Jurkat, Clone E6-1 (cell line): ENCODE measurements at places on chromosomes 4 and X.

- DNase-seq, result no peak
These were observed 145.1 kb downstream of the CAMK2D start for GRCh38 chr4:113616443-113616842.

- no peak for DNase-seq
These were observed 38.7 kb downstream of the CPEB2 start for GRCh38 chr4:15040916-15041463.

DNA sequence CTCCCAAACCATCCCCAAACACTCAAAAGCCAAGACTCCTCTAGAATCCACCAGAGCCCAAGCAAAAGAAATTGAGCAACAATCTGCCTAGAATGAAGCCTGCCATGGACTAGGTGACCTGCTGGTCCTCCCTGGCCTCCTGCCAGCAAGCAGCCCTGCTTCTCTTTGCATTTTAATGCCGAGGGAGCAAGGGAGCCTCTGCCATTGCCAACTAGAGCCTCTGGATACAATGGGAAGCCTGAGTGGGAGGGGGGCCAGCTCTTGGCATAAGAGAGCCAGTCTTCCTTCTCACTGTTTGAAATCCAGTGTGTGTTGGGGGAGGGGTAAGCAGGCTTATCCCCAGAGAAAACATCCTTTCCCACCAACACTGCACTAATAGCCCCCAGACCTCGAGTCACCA, 1.5 kb upstream of the GDPD2 start:
- DNase-seq, result no peak

GRCh38 chr4:55256787-55257186, 89.3 kb upstream of the SRD5A3 start:
- no peak for DNase-seq

GRCh38 chr4:106864231-106864630, 171.9 kb downstream of the DKK2 start:
- DNase-seq, result no peak

DNA sequence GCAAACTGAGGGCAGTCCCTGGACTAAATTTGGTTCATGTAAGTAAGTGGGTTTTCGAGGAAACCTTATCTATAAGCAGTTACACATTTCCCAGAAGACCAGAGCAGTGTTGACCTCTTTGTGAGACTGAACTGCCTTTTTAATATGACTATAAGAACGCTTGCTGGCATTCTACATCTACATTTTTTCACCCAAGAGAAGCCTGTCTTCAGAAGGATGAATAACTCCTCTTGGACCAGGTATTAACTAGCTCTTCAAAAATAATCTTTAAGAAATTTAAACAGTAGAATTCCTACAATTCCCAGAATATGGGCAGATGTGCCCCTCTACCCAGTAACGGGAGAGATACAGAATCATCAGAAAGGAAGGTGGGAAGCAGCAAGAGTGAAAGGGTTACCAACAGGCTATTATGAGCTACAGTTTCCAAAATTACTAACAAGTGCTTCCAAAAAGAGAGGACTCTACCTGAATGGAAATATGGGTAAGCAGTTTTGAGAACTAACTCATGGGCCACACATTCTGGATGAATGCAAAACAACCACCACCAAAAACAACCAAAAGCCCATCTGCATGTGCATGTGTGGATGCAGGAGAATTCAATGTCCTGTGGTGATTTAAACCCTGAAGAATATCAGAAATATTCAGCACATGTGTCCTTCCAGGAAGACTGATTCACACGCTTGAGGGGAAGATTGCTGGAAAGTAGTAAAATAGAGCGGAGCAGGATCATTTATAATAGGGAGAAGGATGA, 17.4 kb downstream of the BBS12 start:
- no peak for DNase-seq

- DNase-seq, result peak; percentile 6
These were observed 22.1 kb downstream of the DGKK start for GRCh38 chrX:50448565-50448964.

DNA sequence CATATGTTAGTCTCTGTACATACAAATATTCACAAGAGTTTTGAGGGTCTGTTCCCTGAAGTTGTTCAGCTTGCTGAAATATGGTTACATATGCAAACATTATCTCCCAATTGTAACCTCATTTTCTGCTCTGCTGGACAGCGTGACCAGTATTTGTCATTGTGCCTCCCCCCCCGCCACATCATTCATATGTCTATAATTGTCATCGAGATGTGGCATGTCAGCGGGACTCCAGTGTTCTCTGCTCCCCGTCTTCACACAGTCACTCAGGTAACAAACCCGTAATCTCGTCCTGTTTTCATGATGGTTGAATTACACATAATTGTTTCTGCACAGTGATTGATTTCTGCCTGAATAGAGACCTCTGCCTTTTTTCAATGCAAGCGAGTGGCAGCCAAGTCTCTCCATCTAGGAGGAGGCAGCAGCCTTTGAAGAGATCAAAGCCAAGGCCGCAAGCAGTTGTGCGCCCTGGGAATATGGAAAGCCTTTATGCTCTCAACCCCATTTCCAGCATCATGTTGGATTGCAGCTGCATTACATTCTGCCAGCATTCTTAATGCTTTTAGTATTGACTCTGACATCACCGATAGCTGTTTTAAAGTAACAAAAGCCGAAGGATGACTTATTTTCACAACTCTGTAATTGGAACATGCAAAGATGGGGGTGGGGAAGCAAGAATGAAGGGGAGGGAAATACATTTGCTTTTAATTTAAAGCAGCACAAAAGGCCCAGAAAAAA, 27.4 kb downstream of the LEF1 start:
- no peak for DNase-seq

GRCh38 chr4:137621056-137621455, 88.8 kb upstream of the PCDH18 start:
- DNase-seq, result no peak

DNA sequence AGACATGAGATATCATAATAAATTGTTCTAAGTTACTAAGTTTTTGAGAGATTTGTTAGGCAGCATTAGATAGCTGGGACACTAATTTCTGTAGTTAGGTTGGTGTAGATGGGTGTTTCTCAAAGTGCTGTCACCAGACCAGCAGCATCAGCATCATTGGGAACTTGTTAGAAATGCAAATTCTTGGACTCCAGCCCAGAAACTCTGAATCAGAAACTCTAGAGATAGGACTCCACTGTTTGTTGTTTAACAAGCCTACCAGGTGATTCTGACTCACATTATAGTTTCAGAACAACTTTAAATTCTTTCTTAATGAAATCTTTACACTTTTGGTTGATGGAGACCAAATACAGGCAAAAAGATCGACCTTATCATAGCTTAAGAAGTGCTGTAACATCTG, 173.7 kb downstream of the PABPC4L start:
- DNase-seq, result no peak

GRCh38 chr4:15832523-15833451, 54.7 kb downstream of the CD38 start:
- DNase-seq, result no peak

DNA sequence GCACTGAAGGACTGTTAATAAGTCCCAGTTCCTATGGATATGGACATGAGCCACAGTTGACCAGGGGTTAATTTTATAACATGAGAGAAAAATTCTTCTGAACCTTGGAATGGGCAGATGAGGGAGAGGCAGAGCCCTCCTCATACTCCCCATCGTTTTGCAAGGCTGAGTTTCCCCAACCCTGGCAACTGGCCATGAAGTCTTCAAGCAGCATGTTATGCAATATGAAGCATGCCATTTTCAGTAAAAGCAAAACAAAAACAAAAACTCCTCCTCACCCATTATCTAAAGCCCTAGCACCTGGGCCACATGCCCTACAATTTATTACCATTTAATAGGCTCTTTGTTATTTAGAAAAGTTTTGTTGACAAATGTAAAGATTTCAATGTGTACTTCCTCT, 64.5 kb downstream of the GPC4 start:
- no peak for DNase-seq

DNA sequence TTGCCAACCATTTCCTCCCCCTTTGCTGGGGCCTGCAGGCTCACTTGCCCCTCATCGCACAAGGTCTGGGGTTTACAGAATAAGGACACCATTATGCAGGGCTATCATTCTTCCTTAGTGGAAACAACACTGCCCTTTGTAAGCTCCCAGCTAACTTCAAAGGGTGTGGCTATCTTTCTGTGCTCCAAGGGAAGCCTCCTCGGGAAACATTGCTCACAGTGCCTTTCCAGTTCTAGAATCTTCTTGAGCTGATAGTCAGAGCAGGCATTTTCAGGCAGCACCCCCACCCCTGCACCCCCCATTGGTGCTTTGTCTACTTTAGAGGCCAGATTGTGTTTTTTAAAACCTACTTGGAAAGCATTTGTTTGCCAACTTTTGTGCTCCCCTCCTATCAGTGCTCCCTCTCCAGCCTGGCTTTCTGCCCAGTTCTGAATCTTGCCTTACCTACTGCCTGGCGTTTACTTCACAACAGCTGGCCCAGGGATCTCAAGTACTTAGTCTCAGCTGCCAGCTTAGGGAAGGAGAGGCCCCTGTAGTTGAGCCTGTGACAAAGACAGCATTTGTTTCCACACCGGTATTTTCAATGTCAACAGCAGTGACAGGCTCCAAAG, 53.5 kb downstream of the PLAC1 start:
- DNase-seq, result no peak

DNA sequence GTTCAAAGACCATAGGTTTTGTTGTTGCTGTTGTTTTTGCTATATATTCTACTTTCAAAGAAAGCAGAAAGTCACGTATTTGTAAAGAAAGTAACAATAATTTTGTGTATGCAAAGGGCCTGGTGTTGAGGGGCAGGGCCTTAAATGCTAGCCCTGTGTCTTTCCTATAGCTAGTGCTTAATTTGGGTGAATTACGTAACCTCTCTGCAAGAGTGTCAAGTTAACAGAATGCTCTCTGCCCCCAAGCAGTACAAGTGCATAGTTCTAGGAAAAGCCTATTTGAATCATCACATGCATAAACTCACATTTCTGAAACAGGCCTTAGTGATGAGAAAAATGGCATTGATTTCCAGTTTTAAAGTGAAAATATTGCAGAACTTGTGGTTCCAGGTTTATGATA, 663.6 kb downstream of the STIM2 start:
- DNase-seq, result no peak

DNA sequence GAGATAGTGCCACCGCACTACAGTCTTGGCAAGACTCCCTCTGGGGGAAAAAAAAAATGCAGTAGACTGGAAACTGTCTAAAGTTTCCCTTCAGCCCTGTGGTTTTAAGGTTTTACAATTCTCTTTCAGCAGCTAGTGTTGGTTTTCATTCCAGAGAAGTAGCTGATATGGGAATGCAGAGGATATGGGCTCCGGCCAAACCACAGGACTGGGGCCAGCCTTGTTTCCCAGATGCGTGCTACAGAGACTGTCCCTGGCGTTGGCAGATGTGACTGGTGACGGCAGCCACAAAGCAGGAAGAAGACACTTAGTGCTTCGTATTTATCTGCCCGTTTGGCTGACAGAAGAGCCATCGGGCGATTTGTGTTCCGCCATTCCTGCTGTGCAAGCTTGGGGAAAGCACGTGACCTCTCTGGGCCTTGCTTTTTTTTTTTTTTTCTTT, 43.2 kb downstream of the ZBTB49 start:
- DNase-seq, result no peak

DNA sequence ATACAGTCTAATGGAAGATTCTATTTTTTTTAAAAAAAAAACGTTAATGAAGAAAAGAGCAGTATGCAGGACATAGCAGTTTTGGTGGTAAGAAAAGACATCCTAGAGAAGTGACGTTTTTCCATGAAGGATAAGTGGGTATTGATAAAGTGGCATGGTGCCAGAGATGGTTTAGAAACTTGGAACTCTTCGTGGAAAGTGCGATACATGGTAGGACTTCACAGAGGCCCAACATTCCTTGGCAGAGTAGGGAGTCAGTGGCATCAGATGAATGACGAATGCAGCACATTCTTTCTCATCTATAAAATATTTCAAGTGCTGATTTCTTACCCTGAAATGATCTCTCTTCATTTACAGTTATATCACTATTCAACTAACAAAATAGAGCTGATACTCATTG, 298.7 kb downstream of the CCSER1 start:
- DNase-seq, result no peak

DNA sequence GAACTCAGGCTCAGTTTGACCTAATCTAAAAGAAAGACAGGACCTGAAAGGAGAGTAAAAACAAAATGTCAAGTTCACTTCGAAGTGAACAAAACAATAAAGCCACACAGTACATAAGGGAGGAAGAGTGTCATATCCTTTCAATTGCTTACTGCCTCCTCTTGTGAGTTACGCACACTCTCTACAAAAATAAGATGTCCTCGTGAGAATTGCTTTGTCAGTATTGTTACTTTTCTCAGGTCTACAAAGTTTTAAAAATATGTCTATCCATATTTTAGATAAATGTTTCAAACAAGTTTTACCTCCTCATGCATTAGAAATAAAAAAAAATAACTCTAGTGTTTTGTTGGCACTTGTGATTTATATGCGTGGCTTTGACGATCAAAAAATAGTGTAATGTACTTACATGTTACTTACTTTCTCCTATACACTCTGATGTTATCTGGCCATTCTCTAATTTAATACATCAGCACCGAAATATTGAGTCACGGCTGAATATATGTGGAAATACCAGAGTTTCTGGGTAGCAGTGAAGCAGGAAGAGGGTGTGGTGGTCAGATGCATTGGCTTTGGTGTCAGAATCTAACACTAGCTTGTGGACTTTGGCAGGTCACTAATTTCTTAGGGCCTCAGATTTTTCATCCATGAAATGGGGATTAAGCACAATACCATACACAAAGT, 8.1 kb upstream of the MRPL1 start:
- DNase-seq, result no peak

DNA sequence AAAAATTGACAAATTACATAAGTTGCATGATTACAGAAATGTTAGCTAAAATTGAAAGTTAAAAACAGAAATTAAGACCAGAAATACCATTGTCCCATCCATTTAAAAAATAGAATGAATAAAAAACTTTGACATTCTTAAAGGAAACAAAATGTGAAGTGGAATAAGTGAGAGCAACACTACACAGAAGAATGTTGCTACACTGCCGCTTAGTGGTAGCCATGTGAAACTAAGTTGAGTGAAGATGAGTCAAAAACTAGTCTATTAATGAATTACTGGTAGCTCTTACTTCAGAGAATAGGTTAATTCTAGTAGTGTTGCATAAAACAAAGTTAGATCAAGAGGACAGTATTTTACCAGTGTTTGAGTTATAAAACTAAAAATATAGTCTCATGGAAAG, 571.0 kb upstream of the KLHL4 start:
- peak; percentile 10 for DNase-seq
